ENCODE measurements at places on chromosomes 2 and 18.

DNA sequence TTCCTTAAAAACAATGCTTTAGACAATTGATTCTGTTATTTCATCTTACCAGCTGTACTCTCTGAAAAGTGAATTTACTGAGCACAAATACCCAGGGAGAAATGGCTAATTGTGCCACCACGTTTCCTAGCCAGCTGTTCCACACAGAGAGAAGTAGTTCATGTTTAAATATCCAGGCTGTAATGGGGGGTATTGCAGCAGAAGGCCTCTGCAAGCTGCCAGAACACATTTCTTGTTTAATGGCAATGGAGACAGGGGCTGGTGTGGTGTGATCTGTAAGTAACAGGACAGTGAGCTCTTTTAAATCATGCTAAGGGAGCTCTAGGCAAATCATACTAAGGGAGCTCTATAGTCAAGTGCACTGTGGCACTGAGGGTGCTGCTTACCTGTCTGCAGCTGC lies 809.2 kb downstream of the CNTNAP5 start:
- no peak for DNase-seq

DNA sequence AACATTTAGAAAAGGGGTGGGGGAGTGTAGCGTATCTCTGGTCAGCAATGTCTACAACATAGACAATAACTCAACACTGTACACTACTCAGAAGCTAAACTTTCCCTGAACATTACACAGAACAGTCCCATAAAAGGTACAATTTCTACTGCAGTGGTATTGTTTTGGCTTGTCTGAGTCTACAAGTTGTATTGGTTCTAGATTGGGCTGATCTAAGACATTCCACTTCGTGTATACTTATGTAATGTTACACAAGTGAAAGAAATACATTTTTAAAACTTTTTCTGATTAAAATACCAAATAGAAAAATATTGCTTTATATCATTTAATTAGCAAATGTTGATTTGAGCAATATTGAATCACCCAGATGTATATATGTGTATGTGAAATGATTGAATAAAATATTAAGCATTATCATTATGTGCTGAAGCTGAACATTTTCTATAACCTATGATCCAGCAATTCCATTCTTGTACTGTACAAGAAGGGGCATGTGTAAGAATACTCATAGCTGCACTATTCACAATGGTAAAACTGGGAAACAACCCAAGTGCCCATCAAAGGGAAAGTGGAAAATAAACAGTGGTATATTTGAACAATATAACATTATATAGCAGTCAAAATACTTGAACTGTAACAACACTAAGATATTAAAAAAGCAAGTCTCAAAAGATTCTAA lies 52.4 kb downstream of the VSNL1 start:
- DNase-seq: no peak

DNA sequence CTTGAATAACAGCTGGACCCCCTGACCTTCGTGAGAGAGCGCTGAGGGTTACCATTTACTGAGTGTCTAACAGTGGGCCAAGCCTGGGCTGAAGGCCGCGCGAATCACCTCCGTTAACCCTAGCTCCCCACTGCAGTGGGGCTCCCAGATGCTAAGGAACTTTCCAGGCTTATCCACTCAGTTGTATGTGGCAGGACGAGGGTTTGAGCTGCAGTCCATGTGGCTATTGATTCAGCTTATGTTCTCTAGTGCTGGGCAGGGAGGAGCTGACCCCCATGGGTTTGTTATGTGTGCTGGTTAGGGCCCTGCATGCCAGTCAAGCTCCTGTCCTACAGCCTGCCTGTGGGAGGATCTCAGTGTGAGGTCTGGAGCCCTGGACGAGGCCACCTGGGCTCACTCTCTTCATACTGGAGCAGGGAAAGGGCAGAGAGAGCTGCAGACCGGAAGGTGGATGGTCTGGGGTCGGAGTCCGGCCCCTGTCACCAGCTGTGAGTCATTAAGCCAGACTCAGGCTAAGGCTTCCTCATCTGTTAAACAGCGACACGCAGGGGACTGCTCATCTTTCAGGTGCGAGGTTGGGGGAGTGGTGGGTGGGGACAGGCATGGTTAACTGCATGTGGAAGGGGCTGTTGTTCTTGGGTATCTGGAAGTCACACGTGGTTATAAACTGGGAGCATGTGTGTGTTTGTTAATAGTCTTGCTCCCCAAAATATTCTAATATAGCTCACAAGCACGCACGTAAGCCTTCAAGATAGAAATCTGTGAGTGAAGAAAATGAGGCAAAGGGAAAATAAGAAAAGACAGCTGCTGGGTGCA lies 6.6 kb downstream of the PSD4 start:
- no peak for DNase-seq

GRCh38 chr2:127169066-127169660 lies 50.9 kb downstream of the CYP27C1 start:
- DNase-seq: no peak

- peak; percentile 21 for DNase-seq
Observed at GRCh38 chr2:223692191-223692947, 90.2 kb upstream of the SCG2 start.

GRCh38 chr2:70132244-70133126 lies 45.2 kb downstream of the PCBP1 start:
- DNase-seq: peak; percentile 48

GRCh38 chr2:224099861-224100643 lies 61.0 kb upstream of the SERPINE2 start:
- DNase-seq: no peak

DNA sequence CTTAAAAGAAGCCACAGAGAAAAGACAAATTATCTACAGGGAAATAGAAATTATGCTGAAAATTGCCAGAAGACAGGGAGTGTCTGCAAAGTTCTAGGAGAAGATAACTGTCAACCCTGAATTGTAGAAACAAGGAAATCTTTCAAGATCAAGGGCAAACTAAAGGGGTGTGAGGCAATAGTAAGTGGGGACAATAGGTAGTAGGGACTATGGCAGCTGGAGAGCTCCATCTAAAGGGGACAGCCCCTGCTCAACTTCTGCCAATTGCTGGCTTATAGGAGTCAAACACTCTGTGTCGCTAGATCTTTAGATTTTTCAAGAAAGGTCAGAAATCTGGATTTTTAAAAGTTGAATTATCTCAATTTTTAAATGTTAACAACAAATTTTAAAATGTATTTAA lies 10.1 kb upstream of the ST3GAL5 start:
- DNase-seq: no peak

DNA sequence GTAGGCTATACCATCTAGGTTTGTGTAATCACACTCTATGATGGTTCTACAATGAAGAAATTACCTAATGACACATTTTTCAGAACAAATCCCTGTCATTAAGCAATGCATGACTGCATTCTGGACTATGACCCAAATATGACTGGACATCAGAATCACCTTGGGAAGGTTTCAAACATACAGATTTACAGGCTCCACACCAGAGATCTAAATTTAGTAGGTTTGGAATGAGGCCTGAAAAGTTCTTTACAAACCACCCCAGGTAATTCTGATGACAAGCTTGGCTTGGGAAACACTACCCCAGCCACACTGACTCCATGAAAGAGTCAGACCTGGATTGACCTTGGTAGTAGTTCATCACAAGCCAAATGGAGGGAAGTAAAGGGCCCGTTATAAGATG lies 52.2 kb upstream of the NFE2L2 start:
- DNase-seq: no peak

DNA sequence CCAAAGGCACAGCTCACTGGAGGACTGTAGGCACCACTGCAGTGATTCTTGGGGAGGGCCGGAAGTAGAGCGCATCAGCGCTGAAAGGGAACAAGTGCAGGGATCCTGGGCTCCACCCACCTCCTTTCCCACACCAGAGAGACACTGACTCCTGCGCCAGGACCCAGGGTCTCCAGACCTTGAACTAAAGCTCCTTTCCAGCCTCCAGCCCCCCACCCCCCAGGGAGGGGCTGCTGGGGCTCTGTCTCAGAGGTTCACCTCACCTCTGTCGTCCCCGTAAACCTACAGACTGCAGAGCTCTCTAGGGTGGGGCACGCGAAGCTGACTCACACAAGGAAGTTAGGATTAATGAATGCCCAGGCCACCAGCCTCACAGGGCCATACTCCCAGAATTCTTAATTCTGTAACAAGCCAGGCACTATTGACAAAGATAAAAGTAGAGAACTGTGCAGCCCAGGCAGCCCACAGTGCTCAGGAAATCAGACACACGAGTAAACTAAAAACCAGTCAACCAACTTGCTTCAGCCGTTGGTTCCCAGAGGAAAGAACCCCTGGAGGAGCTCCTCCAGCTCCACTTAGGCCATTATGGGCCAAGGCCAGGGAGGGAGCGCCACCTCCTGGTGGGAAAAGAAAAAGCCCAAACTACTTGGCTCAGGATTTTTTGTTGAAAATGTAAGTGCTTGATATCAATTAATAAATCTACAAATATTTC lies 45.1 kb upstream of the ACAA2 start:
- peak; percentile 72 for DNase-seq

- DNase-seq: no peak
Observed at GRCh38 chr2:189234991-189235390, 55.4 kb upstream of the COL5A2 start.

Data from suppressor macrophage treated with lipopolysaccharide for 4 hours (primary cell).